ENCODE measurements at places on chromosomes 11 and 22. TPM values are rescaled to one million over a fixed set of nuclear protein-coding genes. Genes with fewer than 3 reads are reported as not detected.

UQCR10 gene
- 52.8 TPM for total RNA-seq

IPO7 gene
- 97.8 TPM for total RNA-seq

SCGB1D2 gene
- total RNA-seq = not detected

GNAZ gene
- 1.8 TPM for total RNA-seq

LRRC32 gene
- total RNA-seq = 17.5 TPM

CRYBA4 gene
- total RNA-seq = not detected

SELENOH gene
- total RNA-seq = 38.1 TPM

OR5D16 gene
- total RNA-seq = not detected

DDI1 gene
- not detected for total RNA-seq

PKP3 gene
- total RNA-seq = 71.2 TPM

EMID1 gene
- 18.5 TPM for total RNA-seq

SCGB2A2 gene
- 1.2 TPM for total RNA-seq

KRTAP5-2 gene
- 3.1 TPM for total RNA-seq

TUBA8 gene
- 2.5 TPM for total RNA-seq

GTSE1 gene
- total RNA-seq = 3.6 TPM

PAMR1 gene
- 7.0 TPM for total RNA-seq

DNAJB13 gene
- total RNA-seq = not detected

GPHA2 gene
- not detected for total RNA-seq

PLAAT2 gene
- total RNA-seq = not detected

PGGHG gene
- 9.0 TPM for total RNA-seq
